CD8-positive, alpha-beta T cell (primary cell): ENCODE measurements at places on chromosomes 2 and 18.
A peak's percentile ranks its signal among the peaks of the same experiment; 100 is the strongest.

DNA sequence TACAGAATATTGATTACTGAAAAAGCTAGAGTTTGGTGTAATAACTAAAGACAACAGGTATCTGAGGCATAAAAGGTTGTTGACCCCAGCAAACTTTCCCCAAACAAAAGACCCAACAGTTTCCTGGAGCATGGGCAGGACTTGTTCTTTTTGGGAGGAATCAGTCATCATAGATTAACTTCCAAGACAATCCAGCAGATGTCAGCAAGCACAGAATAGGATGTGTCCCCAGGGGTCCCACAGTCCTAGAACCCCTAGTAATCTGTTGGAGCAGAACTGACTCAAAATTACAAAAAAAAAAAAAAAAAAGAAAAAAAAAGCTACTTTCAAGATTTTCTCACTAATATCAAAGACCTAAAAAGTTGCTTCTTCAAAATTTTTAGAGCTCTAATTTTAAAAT lies 564.7 kb upstream of the SLC39A10 start:
- no peak for DNase-seq

DNA sequence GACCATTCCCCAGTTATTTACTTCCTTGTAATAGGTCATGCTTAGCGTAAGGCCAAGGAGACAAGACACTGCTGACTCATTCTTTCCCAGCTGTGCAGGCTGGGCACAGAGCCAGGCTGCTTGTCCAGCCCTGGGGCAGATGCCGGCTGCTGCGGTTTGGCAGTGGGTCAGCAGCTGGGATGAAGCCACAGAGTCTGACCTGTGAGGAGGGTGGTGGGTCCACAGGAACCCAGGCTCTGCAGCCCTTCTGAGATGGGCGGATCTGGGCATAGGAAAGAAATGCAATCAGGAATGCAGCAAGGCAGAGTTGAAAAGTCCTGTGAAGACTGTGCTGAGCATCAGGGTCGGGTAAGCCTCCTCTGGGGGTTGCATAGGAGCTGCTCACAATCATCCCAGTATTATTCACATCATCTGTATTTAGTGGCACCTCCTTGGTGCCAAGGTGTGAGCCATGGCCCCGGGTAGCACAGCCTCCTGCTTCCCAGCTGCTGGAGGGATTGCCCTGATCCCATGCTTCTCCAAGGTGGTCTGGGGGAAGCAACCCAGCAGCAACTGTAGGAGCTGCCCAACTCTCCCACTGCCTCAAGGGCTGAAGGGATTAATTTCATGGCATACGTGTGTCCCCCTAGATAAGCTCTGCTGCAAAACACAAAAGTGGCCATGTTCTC lies 139.0 kb downstream of the DDX1 start:
- no peak for DNase-seq

- DNase-seq = no peak
Observed at GRCh38 chr2:143633419-143633818, 504.2 kb downstream of the ARHGAP15 start.

DNA sequence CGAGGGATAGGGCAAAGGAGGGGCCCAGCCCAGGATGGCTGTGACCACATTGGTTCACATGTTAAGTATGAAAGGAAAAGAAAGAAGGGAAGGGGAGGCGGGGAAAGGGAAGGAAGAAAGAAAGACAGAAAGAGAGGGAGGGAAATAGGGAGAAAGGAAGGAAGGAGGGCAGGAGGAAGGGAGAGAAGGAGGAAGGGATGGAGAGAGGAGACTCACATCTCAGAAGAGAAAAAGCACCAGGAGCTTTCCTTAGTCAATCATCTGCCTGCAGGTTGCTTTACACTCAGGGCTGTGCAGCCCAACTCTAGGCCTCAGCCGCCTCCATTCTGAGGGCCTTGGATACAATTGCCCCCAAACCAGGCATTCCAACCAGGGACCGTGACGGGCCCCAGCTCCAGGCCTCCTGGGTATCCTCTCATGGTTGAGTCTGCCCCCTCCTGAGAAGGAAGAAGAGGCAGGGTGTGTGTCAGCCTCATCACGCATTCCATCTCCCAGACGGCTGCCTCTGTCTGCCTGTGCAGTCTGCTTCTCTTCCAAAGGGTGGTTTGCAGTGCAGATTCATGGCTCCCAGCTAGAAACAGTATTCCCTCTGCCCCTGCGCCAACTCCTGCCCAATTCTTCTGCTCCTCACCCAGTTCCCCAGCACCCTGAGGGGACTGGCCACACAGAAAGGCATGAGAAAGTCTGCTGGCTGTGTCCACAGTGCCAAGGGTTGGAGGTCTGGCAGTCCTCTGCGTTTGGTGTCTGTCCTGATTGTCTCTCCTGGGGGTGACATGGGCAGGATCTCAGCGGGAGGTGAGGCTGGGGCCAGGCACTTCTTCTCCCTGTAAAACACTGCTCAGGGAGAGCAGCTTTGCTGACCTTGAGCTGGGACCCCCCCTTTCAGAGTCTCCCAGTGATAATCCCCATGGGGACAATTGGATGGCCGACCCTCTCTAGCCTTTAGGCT lies 163.3 kb downstream of the SMAD7 start:
- no peak for DNase-seq

DNA sequence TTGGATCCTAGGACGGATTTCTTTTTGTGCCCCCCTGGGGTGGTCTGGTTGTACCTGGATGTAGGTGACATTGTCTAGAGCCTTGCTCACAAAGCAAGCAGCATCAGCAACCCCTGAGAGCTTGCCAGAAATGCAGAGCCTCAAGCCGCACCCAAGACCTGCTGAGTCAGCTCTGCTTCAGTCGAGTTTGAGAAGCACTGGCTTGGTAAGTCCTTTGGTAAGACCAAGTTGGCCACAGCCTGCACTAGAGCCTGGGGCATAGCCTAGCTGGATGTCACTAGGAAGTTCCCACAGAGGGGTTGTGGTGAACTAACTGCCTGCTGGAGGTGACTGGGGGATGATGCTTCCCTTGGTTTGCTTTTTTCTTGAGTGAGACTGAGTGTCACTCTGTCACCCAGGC lies 6.2 kb downstream of the ABCG5 start:
- DNase-seq = no peak

DNA sequence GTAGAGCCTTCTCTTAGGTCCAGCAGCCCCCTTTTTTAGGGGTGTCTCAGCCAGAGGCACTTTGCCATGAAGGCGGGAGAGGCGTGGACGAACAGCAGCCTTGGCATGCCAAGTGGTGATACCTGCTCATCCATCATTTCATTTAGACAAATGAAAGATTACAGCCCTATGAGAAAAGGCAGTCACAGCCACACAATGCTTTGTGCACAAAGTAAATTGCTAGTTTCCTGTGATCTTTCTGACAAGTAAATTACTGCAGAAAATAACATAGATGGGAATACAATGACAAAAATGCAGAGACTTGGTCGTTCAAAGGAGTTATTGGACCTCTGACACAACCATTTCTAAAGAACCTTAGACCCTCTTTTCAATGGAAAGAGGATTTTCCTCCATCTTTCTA lies 94.9 kb downstream of the RND3 start:
- no peak for DNase-seq

GRCh38 chr18:23798249-23798648 lies 109.0 kb downstream of the LAMA3 start:
- DNase-seq = no peak

DNA sequence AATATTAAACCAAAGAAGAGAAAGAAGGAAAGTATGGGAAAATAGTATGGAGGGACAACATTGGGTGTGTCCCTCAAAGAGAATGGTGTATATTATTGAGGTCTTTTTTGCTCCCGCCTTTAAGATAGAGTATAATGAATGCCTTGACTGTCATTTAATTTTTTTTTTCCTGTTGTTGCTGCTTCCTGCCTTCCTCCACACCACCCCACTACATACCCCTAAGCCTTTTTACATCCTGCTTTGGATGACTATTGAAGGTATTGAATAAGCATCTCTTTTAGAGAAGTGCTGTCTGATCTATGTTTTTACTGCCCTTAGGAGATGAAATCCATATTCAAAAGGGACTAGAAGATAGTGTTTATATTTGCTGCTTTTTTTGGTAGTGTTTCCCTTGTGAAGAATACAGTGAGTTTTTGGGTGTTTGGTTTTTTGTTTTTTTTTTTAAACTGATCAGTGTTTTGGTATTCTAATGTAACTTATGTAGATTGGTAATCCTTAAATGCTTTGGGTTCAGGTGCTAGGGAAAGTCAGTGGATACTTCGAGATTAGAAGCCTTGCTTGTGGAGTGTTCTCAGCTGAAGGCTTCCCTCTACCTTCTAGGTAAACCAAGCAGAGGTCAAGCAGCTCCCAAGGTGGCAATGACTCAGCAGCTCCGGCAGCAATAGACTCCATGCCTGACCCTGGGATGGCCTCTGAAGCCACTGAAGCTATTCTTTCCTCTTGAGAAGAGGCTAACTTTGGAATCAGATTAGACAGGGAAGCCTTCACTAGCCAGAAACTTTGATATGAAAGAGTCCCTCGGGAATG lies 5.0 kb downstream of the FZD7 start:
- DNase-seq = no peak

DNA sequence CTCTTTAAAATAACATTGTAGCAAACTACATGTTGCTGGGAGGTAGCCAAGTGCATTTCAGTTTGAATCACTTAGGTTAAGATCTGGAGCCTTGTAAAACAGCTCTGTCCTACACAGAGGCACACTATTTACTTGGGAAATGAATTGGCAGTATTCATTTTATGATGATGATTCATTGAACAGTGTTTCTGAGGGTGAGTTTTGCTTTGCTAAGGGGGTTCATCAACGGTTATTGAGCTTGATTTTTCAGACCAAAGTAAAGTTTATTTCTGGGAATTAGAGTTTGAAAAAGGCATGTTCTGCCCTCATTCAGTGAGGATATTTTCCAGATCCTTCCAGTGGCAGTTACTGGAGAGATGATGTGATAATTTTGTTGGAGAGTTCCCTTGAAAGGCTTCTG lies 55.6 kb downstream of the CCDC85A start:
- no peak for DNase-seq

DNA sequence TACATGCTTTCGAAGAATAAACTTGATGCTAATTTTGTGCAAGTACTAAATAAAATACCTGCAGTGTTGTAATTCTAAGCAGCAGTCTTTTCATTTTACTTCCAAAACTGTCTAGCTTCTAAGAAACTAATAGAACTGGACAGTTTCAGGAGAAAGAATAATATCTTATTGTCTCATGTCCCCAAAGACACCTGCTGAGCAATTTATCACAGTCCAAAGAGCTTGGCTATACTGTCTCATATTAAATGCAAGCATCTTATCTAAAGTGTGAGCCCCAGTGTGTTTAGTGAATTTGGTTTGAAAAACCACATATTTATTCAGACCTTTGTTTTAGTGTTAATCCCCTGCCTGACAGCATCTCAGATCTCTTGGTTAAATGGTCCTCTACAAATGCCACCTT lies 374.3 kb downstream of the TMX3 start:
- no peak for DNase-seq

DNA sequence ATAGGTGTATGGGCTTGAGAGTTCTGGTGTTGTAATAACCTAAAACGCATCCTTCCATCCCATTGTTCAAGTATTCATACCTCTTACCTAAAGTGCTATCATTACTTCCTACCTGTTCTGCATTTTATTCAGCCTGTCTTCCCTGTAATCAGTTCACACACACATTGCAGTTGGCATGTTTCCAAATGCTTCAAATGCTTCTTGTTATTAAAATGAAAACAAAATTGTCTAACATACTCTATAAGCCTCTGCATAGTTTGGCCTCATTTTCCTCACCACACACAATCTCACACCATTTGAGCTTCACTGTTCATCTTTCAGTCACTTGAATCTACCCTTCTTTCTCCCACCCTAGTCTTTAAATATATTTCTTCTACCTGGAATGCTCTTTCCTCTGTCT lies 1178.2 kb upstream of the NRXN1 start:
- no peak for DNase-seq

DNA sequence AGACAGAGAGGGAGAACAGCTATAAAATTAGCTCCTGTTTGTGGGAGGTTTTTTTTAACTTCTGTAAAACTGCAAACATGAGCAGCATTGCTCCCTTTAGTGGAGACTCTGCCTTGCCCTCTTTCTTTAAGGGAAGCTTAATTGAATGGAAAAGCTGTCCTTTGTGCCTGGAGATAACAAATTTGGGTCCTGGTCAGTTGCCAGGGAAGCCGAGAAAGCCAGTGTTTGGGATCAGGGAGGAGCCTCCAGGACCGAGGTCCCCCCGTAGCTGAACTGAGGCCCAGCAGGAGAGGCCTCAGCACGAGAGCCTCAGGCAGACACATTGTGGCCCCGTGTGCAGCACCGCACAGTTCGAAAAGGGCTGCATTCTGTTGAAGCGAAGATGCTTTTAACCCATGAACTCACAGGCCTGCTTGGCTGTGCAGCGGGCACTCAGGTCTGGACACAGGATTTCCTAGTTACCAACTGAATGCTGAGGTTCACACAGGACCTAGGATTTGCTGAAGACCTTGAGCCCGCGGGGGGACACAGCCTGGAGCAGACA lies 369.7 kb downstream of the DCDC2C start:
- DNase-seq = no peak

DNA sequence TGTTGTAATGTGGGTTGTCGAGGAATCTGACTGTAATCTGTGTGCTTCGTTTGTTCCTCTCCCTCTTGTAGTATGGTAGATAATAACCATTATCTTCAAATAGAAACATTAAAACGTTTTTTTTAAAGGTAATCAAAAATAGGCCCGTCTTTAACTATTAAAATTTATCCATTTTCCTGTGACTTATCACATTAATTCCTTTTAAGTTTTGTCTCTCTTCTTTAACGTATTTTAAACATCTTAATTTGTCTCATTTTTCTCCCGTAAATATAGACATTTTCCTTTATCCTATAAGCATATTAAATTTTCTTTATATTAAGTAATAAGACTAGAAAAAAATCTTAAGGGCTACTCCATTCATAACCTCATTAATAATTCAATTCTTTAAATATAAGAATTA lies 41.3 kb downstream of the EIF2AK3 start:
- no peak for DNase-seq

GRCh38 chr2:16203069-16203468 lies 262.7 kb downstream of the MYCN start:
- no peak for DNase-seq

- DNase-seq = peak; percentile 64
Observed at GRCh38 chr2:74530239-74531187, 780 bp downstream of the HTRA2 start.

- DNase-seq = no peak
Observed at GRCh38 chr2:50102383-50102782, 929.5 kb downstream of the NRXN1 start.

- no peak for DNase-seq
Observed at GRCh38 chr2:16394072-16394985, 271.3 kb downstream of the CYRIA start.

- no peak for DNase-seq
Observed at GRCh38 chr2:148860037-148860436, 15.0 kb upstream of the KIF5C start.

- DNase-seq = no peak
Observed at GRCh38 chr2:82837588-82838304, 1621.3 kb downstream of the SUCLG1 start.

- no peak for DNase-seq
Observed at GRCh38 chr2:145789636-145790035, 1269.7 kb upstream of the ZEB2 start.
